ENCODE measurements at places on chromosomes 7 and 10. TPM values are rescaled to one million over a fixed set of nuclear protein-coding genes. Genes with fewer than 3 reads are reported as not detected.
A peak's percentile ranks its signal among the peaks of the same experiment; 100 is the strongest.

LIPF gene
- not detected for polyA plus RNA-seq

RELN gene
- polyA plus RNA-seq, result 7.6 TPM

DNA sequence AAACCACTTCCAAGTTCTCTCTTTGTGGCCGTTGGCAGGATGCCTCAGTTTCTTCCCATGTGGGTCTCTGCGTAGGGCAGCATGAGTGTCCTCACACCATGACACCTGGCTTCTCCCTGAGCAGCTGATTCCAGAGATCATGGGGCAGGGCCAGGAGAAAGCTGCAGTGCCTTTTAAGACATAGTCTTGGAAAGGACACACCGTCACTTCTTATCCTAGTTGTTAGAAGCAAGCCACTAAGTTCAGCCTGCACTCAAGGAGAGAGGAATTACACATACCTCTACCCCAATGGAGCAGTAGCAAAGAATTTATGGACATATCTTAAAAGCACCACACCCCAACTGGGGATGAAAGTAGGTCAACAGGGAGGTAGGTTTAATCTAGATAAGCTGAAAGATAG lies 16.4 kb downstream of the NODAL start:
- no peak for DNase-seq

DNA sequence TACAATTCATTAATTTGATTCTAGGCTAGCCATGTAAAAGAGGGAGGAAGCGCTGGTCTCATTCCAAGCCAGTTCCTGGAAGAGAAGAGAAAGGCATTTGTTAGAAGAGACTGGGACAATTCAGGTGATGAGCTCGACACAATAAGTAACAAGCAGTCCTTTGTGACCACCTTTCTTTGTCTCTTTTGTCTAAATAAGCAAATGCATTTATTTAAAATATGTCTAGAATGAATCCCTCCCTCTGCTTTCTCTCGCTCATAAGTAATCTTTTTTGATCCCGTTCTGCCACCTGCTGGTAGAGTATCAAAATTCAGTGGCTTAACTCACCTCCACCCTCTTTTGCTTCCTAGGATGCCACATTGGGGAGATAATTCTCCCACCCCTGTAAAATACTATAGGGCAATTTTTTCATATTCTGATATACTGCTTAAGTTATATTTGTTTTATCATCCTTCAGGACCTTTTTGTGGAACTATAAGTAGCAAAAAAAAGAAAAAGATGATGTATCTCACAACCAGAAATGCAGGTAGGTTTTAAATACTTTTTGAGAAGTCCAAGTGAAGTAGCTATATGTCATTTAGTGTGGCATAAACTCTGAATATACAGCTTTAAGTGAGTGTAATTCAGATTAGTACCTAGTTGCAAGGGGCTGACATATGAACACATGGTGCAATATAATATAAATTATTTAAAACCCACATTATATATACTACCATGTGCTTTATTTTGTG lies 91.5 kb downstream of the GSDME start:
- DNase-seq, result peak; percentile 29

- DNase-seq, result no peak
These were observed 11.1 kb downstream of the UNC5B start for GRCh38 chr10:71223347-71224058.

DNA sequence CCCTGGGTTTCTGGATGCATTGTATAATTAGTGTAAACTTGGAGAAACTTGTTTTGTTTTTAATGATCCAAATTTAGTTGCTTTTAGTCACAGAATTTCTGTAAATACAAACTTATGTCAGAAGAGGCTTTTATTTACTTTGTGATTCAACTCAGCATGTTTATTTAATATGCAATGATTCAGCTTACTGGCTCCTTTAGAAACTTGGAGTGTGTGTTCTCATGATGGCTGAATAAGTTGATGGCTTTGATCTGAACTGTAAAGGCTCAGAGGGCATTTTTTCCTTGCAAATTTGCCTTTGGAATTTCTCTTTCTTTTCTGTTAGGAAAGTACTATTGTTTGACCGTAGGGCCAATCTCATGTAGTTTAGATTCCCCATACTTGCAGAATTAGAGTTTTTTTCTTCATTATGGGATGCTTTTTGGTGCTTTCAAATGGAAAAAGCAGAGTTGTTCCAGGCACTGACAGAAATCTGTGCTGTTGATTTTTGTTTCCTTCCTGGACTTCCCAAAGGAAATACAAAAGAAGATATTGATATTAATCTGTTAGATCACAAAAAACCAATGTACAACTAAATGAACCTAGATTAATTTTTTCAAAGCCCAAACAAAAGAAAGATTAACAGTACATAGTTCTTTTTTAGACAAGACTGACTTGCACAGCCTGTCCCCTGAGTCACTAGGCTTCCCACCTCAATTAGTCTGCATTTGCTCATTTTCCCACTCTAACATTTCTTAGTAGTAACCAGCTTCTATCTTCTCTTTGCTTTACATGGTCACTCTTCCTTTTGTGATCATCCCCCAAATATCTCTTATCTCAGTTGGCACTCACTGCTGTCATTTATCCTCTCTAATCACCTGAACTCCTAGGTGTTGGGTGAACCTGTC lies 96.8 kb upstream of the AGR3 start:
- DNase-seq, result peak; percentile 61

GRCh38 chr7:77687747-77688144 lies 8.5 kb upstream of the RSBN1L start:
- DNase-seq, result no peak

DNA sequence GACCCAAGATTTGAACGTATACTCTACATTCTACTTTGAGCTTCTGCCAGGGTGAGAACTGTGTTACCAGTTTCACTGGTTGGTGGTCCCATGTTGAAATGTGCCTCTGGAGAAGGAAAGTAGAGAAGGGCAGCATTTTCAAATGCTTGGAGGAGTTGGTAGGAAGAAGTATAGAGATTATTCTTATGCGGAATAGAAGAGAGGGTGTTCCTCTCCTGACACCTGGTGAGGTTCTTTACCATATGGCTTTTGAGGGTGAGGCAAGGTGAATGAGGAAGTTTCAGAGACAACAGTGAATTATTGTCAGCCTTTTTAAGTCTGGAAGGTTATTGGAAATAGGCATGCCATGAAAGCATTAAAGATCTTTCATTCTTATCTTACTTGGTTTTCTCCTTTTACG lies 34.3 kb downstream of the R3HCC1L start:
- no peak for DNase-seq

DNA sequence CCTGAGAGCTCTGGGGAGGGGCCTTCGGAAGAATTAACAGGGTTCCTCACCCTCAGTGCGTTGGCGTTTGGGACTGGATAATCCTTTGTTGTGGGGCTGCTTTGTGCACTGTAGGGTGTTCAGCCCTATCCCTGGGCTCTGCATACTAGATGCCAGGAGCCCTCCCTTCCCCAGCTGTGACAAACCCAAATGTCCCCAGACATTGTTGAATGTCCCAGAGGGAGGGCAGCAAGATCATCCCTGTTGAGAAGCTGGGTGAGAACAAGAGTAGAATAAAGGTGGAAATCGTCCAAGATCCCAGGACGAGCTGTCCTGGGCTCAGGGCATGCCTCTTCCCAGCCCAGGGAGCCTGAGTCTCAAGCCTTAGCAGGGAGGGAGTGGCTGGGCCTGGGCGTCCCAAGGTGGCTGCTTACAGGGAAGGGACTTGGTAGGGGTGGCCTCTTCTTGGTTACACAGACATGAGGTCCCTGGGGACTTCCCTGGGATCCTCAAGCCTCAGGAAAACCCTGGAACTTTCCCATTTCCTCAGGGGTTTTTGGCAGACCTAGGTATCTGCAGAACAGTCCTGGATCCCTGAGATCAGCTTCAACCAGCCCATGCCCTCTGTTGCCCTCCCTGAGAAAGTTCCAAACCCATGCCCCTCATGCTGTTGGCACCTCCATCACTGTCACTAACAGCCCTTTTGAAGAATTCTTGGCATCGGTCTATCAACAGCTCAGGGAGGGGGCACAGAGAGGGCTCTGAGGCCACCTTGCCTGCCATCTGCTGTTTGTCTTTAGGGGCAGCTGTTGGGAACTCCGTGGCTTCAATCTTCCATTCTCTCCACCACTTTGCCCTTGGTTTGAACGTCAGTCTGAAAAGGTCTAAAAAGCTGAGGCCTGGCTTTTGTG lies 53.7 kb downstream of the GOLGA7B start:
- no peak for DNase-seq

Data from AG04450 (cell line).